ENCODE measurements at places on chromosomes 11 and 22. TPM values are rescaled to one million over a fixed set of nuclear protein-coding genes. Genes with fewer than 3 reads are reported as not detected.

DNA sequence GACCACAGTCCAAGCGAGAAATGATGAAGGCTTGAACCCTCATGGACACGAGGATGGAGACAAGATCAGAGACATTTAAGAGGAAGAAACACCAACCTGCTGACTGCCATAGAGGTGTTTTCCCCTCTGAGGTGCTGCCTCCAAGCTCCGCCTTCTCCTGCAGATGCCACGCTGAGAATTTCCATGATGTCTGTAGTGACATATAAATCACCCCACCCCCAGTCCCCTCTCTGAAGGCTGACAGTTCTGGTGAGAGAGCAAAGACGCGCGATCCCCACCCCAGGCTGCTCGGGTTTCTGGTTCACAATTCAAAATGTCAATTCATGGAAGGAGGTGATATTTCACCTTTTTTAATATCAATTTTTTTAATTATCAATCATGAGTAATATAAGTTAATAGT is 28.2 kb downstream of the LRRC32 start:
- DNase-seq, result no peak
- H3K36me3 ChIP-seq, result no peaks in the 10 kb centered on the region
- no peaks in the 10 kb centered on the region for H3K27me3 ChIP-seq
- H3K4me3 ChIP-seq, result no peak overlapping the region
- no peak overlapping the region for H3K27ac ChIP-seq

- no peak overlapping the region for H3K4me3 ChIP-seq
- no peaks in the 10 kb centered on the region for H3K27me3 ChIP-seq
- peaks cover 5% of the 10 kb centered on the region for H3K4me1 ChIP-seq
- no peak overlapping the region for H3K27ac ChIP-seq
- peak; percentile 28 for DNase-seq
These were observed 5.7 kb upstream of the INTS4 start for GRCh38 chr11:78000193-78000592.

- DNase-seq, result no peak
- H3K27me3 ChIP-seq, result no peaks in the 10 kb centered on the region
- H3K27ac ChIP-seq, result no peak overlapping the region
- peaks cover 23% of the 10 kb centered on the region for H3K36me3 ChIP-seq
- H3K4me3 ChIP-seq, result no peak overlapping the region
These were observed 4.3 kb upstream of the NHERF4 start for GRCh38 chr11:119180729-119181676.

DNA sequence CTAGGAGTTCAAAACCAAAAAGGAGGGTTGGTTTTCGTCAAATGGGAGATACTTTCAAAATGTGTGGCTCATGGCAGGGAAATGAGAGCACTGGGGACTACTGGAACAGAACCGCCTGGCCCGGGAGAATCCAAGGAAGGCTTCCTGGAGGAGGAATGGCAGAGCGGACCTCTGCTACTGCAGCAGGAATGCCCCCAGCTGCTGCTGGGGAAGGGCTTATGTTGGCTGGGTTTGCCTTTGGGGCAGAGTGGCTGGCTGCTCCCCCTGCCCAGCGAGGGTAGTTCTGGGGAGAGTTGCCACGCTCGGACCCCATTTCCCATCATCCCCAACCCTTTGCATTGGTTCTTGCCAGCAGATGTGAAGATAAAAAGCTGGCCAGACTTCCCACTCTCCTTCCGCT is 10.6 kb upstream of the APOBEC3A start:
- no peak for DNase-seq
- H3K4me1 ChIP-seq, result peaks cover 4% of the 10 kb centered on the region
- no peaks in the 10 kb centered on the region for H3K36me3 ChIP-seq
- no peak overlapping the region for H3K27ac ChIP-seq

DNA sequence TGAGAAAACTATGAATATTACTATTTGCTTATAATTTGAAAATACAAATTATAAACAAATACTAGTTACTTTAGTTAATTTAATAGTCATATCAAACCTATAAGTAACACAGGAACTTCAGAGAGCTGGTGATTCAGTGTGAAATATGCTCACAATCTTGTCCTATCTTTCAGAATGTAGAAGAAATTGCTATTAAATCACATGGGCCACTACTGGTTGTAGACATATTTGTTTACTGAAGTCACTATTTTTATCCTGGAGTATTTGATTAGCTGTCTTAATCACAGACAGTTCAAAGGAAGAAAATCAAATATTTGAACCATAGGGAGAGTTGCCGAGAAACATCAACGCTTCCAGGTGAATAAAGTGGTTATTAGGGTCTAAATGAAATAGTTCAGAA is 187.6 kb upstream of the ANO3 start:
- no peaks in the 10 kb centered on the region for H3K4me1 ChIP-seq
- H3K27ac ChIP-seq, result no peak overlapping the region
- H3K4me3 ChIP-seq, result no peak overlapping the region
- DNase-seq, result no peak
- H3K27me3 ChIP-seq, result no peaks in the 10 kb centered on the region
- H3K36me3 ChIP-seq, result no peaks in the 10 kb centered on the region

DNA sequence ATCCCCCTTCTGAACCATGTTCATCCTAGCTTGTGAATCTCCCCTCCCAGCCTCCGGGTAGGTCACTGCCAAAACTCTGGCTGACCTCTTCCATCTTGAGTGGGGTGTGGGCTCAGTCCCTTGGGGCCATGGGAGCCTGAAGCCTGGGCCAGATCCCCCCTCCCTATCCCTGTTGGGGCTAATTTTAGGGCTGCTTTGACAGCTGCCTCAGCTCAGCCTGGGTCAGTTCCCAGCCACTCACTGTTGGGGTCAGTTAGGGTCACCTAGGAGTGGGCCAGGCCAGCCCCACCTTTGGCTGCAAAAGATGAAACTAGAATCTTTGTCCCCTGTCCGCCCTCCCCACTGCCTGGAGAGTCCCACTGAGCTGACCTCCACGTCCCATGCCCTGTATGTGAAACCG is 29.8 kb upstream of the P2RY2 start:
- DNase-seq, result no peak
- no peaks in the 10 kb centered on the region for H3K27me3 ChIP-seq
- H3K4me1 ChIP-seq, result no peaks in the 10 kb centered on the region
- no peak overlapping the region for H3K27ac ChIP-seq
- H3K4me3 ChIP-seq, result no peak overlapping the region

DNA sequence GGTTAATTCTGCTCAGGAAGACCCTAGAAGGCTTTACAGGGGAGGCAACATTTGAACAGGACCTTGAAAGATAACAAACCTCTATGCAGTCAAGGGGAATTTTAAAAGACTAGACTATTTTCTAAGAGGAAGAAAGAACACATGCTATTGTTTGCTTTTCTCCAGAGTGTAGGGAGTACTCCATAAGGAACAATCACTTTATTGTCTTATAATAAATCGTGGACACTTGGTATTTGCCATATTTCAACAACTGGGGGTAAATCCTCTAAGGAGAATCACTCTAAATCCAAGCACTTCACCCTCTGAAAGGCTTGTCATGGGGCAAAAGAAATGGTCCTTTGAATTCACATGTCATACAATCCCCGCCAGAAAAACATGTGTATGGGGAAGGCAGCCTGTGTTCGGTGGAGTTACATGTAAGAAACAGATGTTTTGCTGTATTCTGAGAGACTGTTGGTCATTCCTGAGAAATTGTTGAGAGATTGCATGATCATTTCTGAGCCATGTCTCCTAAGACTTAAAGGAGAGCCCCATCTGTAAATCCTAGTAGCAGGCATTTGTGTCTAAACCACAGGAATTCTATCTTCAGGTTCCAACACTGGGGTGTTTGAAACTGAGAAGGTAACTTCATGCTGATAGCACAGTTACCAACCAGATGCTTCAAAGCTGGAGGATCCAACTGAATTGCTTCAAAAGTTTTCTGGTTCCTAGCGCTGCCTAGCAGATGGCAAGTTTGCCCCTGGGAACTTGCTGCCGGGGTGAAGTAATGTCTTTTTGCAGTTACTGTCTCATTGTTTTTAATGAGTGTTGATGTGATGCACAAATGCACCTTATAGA is 66.8 kb downstream of the FZD4 start:
- H3K4me3 ChIP-seq, result no peak overlapping the region
- no peaks in the 10 kb centered on the region for H3K36me3 ChIP-seq
- no peaks in the 10 kb centered on the region for H3K27me3 ChIP-seq
- H3K4me1 ChIP-seq, result no peaks in the 10 kb centered on the region

DNA sequence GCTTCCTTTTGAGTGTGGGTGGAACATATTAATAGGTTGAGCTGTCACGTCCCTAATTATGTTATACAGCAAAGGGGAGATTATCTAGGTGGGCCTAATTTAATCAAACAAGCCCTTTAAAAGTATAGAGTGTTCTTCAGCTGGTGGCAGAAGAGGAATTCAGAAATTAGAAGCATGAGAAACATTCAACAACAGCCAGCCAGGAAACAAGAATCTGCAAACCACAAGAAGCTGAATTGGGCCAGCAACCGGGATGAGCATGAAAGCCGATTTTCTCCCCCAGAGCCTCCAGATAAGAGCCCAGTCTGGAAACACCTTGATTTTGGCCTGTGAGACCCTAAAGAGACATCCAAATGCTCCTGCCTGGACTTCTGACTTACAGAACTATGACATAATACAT is 105.8 kb upstream of the LDLRAD3 start:
- no peak overlapping the region for H3K27ac ChIP-seq
- no peaks in the 10 kb centered on the region for H3K4me1 ChIP-seq
- H3K36me3 ChIP-seq, result no peaks in the 10 kb centered on the region
- no peak for DNase-seq
- no peak overlapping the region for H3K4me3 ChIP-seq

DNA sequence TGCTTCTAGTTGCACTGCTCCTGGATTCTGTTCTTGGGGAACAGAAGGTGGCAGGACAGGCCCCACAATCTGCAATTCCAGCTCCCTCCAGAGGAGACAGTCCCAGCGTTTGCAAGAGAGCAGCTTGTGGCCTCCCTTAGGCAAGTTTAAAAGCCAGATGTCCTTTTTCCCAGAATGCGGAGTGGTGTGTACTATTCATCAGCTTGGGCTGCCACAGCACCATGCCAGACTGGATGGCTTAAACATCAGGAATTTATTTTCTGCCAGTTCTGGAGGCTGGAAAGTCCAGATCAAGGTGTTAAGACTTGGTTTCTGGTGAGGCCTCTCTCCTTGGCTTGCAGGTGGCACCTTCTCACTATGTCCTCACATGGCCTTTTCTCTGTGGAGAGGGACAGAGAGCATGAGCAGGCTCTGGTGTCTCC is 11.7 kb downstream of the MIAT start:
- no peaks in the 10 kb centered on the region for H3K36me3 ChIP-seq
- H3K4me1 ChIP-seq, result peaks cover 49% of the 10 kb centered on the region
- H3K4me3 ChIP-seq, result no peak overlapping the region
- no peak overlapping the region for H3K27ac ChIP-seq
- no peaks in the 10 kb centered on the region for H3K27me3 ChIP-seq

DNA sequence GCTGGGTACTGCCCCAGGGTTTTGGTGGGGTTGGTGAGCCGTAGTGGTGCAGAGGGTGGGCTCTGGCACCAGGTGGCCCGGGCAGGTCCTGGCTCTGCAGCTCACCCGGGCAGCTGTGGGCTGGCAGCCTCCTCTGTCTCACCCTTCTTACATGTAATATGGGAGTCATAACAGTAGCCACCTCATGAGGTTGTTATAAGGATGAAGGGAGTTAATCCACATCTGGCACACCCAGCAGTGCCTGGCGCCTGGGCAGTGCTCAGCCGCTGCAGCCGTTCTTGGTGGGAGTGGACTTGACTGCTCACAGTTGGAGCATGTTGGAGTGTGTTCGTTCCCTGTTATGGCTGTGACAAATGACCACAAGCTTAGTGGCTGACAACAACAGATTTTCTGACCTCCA is 28.7 kb downstream of the IGHMBP2 start:
- H3K4me3 ChIP-seq, result no peak overlapping the region
- H3K4me1 ChIP-seq, result no peaks in the 10 kb centered on the region
- no peak overlapping the region for H3K27ac ChIP-seq

DNA sequence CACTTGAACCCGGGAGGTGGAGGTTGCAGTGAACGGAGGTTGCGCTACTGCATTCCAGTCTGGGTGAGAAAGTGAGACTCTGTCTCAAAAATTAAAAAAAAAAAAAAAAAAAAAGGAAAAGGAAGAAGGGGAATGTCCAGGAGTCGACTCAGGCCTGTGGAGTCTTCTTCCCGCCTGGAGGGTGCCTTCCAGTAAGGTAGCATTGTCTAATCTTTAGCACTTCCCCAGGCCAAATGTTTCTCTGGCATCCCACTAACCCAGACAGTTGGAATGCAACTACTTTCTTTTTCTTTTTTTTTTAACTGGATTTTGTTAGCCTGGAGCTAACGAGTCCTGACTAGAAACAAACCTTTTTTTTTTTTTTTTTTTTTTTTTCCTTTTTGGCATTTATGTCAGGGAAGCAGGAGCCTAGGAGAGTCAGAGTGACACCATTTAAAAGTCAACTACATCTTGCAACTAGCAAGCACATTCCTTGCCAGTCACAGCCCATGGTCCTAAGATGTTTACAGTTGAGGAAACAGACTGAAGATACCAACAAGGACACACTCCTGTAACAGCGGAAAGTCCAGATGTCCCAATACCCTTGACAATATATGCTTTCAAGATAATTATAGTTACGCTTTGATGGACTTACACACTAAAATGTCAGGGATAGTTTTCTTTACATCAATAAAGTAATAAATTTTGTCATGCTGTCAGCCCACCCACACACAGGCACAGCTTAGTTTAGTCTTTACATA is 10.6 kb downstream of the PLET1 start:
- H3K4me1 ChIP-seq, result no peaks in the 10 kb centered on the region
- H3K27ac ChIP-seq, result no peak overlapping the region
- no peak overlapping the region for H3K4me3 ChIP-seq
- H3K36me3 ChIP-seq, result no peaks in the 10 kb centered on the region
- no peaks in the 10 kb centered on the region for H3K27me3 ChIP-seq
- no peak for DNase-seq

DNA sequence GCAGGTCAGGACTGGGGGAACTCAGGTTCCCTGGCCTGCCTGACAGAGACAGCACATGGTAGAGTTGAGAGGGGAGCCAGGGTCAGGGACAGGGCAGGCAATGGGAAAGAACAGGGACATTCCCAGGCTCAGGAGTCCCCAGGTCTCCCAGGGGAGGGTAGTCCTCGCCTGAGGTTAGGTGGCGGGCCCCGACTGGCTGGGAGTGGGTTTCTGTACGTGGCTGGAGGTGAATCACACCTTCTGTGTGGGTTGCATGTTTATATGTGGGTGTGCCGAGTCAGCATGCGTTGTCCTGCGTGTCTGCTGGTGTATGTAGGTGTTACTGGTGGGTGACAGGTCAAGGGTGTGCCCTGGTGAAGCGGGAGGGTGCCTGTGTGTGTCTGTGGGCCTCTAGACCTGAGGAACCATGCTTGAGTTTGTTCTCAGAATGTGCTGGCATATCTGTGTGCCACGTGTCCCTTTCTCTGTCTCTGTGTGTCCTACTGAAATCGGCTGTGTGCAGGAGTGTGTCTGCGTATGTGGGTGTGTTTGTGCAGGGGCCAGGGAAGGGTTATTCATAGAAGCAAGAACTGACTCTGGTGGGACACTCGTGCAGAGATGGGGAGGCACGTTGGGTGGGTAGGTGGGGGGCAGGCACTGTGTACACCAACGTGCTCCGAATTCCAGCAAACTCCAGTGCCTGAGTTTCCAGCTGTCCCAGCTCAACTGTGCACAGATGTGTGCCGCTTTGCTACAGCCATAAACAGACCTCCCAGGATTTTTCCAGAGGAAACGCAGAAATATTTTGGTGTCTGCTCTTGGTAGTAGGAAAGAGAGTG is 23.8 kb upstream of the OAF start:
- no peaks in the 10 kb centered on the region for H3K36me3 ChIP-seq
- H3K4me1 ChIP-seq, result no peaks in the 10 kb centered on the region
- no peak overlapping the region for H3K4me3 ChIP-seq
- H3K27me3 ChIP-seq, result no peaks in the 10 kb centered on the region
- no peak overlapping the region for H3K27ac ChIP-seq

- H3K4me3 ChIP-seq, result no peak overlapping the region
- DNase-seq, result no peak
- H3K4me1 ChIP-seq, result no peaks in the 10 kb centered on the region
- no peaks in the 10 kb centered on the region for H3K36me3 ChIP-seq
- H3K27me3 ChIP-seq, result no peaks in the 10 kb centered on the region
These were observed 199.0 kb downstream of the GRIK4 start for GRCh38 chr11:120710354-120711131.

GPR83 gene
- polyA plus RNA-seq, result 0.08 TPM

IFITM10 gene
- not detected for polyA plus RNA-seq

All from naive thymus-derived CD4-positive, alpha-beta T cell (primary cell).